Central memory CD8-positive, alpha-beta T cell (primary cell): ENCODE measurements at places on chromosomes 4 and X.

DNA sequence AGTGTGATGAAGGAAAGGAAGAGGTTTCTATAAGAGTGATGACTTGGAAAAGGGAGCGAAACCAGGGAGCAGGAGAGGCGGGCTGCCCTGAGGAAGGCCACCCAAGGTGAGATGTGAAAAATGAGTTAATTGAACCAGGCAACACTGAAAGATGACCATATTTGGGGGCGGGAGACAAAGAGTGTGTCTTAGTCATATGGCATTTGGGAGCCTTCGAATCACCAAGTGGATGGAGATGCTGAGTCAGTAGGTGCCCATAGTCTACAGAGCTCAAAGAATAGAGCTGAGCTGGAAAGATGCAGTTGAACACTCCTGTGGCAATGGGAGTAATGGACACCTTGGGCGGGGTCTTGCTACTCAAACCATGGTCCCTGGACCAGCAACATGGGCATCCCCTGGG lies 8.3 kb upstream of the TLR8 start:
- H3K36me3 ChIP-seq: no peaks in the 10 kb centered on the region
- no peak overlapping the region for H3K4me3 ChIP-seq
- no peaks in the 10 kb centered on the region for H3K27me3 ChIP-seq
- DNase-seq: no peak
- H3K4me1 ChIP-seq: peaks cover 8% of the 10 kb centered on the region

- no peaks in the 10 kb centered on the region for H3K4me1 ChIP-seq
- no peaks in the 10 kb centered on the region for H3K36me3 ChIP-seq
- H3K4me3 ChIP-seq: no peak overlapping the region
- peaks cover 19% of the 10 kb centered on the region for H3K27me3 ChIP-seq
- DNase-seq: no peak
Observed at GRCh38 chr4:16707874-16708273, 190.6 kb downstream of the LDB2 start.

GRCh38 chr4:178205826-178206225 lies 763.6 kb upstream of the AGA start:
- H3K27ac ChIP-seq: no peak overlapping the region
- no peaks in the 10 kb centered on the region for H3K36me3 ChIP-seq
- H3K27me3 ChIP-seq: no peaks in the 10 kb centered on the region
- DNase-seq: no peak
- H3K4me1 ChIP-seq: no peaks in the 10 kb centered on the region
- H3K4me3 ChIP-seq: no peak overlapping the region

DNA sequence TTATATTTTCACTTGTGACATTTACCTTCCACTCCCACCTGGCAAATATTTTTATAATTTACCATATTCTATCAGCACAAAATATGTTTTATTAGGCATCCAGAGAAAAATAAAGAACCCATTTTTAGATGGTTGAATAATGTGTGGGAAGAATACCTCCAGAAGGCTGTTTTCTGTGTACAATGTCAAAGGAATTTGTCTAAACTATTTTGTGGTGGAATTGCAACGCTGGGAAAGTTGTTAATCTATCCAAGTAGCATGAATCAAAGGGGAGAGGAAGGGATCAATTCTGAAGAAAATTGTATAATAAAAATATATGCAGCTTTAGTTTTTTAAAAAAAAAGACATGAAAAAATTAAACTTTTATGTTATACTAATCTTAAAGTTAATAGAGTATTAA lies 706.5 kb downstream of the FSTL5 start:
- H3K4me3 ChIP-seq: no peak overlapping the region
- H3K4me1 ChIP-seq: no peaks in the 10 kb centered on the region
- no peaks in the 10 kb centered on the region for H3K27me3 ChIP-seq
- H3K36me3 ChIP-seq: no peaks in the 10 kb centered on the region
- H3K27ac ChIP-seq: no peak overlapping the region

DNA sequence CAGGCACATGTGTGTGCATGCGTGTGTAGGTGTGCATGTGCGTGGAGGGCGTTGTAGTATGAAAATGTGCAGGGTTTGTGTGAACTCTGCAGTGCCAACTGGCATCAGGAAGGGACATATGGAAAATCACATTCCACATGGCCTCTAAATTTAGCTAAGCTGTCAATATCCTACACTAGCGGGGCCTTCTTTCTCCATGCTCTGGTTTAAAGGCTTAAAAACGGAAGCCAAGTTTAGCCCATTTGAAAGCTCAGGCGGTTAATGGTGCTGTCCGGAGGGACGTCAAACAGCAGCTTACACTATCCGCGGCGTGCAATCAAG lies 144.1 kb upstream of the NOCT start:
- H3K36me3 ChIP-seq: peaks cover 2% of the 10 kb centered on the region
- no peaks in the 10 kb centered on the region for H3K4me1 ChIP-seq
- H3K27me3 ChIP-seq: peaks cover 41% of the 10 kb centered on the region
- H3K27ac ChIP-seq: no peak overlapping the region

DNA sequence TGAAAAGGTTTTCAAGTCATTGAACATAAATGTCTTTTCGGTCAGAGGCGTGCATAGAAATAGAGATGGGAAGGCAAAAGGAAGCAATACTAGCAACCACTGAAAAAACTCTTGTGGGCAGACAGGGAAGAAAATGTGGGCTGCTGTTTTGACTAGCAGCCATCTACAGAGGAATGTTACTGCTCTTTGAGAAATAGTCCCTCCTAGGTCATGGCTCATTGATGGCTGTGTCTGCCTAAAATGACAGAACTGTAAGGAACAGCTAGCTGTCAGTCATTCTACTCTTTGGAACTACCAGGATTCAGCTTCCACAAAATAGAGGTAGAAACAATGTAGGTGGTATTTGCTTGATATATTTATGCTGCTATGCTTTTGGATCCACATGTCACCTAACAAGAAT lies 26.9 kb upstream of the TMPRSS11B start:
- no peak overlapping the region for H3K4me3 ChIP-seq
- H3K4me1 ChIP-seq: no peaks in the 10 kb centered on the region
- peaks cover 24% of the 10 kb centered on the region for H3K27me3 ChIP-seq
- peak overlapping the region; percentile 42 for H3K27ac ChIP-seq
- H3K36me3 ChIP-seq: peaks cover 2% of the 10 kb centered on the region

GRCh38 chr4:131566026-131566425 lies 1583.1 kb upstream of the PCDH10 start:
- H3K27ac ChIP-seq: no peak overlapping the region
- H3K36me3 ChIP-seq: no peaks in the 10 kb centered on the region

GRCh38 chr4:42234817-42235216 lies 82.4 kb upstream of the BEND4 start:
- H3K27ac ChIP-seq: no peak overlapping the region
- DNase-seq: no peak
- H3K4me3 ChIP-seq: no peak overlapping the region
- H3K4me1 ChIP-seq: no peaks in the 10 kb centered on the region
- H3K36me3 ChIP-seq: no peaks in the 10 kb centered on the region
- H3K27me3 ChIP-seq: no peaks in the 10 kb centered on the region

- H3K4me3 ChIP-seq: no peak overlapping the region
- H3K27me3 ChIP-seq: peaks cover 21% of the 10 kb centered on the region
Observed at GRCh38 chrX:9913146-9913433, 54.1 kb upstream of the CLDN34 start.

DNA sequence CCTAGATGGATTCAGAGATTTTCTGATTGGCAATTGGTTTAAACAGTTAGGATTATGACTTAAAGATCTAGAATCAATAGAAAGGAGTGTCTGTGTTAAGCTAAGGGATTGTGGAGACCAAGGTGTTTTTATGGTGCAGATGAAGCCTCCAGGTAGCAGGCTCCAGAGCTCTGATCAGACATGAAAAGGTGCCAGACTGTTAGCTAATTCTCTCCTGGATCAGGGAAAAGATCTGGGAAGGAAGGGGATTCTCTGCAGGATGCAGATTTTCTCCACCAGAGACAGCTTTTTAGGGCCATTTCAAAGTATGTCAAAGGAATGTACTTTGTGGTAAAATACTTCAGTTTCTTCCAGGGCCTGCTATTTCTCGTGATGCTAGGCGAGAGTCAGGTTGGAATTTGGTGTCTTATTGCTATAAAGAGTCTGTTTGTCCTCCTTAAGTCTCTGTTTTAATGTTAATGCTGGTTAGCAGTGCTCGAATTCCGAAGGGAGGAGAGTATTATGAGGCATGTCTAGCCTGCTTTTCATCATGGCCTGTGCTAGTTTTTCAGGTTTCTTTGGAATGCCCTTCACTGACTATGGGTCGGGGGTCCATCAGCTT lies 12.0 kb upstream of the GPR78 start:
- H3K36me3 ChIP-seq: no peaks in the 10 kb centered on the region
- H3K27ac ChIP-seq: no peak overlapping the region
- H3K4me1 ChIP-seq: no peaks in the 10 kb centered on the region
- no peak overlapping the region for H3K4me3 ChIP-seq
- DNase-seq: no peak
- H3K27me3 ChIP-seq: no peaks in the 10 kb centered on the region

GRCh38 chr4:2363951-2364653 lies 54.3 kb downstream of the ZFYVE28 start:
- H3K27ac ChIP-seq: peak overlapping the region; percentile 25
- H3K4me3 ChIP-seq: peak overlapping the region; percentile 75
- H3K4me1 ChIP-seq: peaks cover 19% of the 10 kb centered on the region
- no peaks in the 10 kb centered on the region for H3K27me3 ChIP-seq
- H3K36me3 ChIP-seq: peaks cover 2% of the 10 kb centered on the region

DNA sequence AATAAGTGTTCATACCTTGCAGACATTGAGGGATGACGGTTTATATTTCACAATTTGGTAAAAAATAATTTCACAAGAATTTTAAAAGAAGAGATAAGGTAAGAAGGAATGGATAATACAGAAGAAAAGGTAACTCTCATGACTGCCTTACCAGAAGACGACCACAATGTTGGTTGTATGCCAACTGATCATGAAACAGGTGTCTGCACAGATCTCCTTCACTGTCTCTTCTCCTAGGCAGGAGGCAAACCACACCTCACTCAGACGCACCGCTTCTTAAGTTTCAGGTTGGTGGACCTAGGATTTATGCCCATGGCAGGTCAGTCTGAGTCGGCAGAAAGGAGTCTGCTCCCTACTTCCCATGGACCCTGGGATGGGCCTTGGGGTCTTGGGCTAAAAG lies 177.2 kb downstream of the VSIG4 start:
- H3K4me1 ChIP-seq: peaks cover 8% of the 10 kb centered on the region
- H3K27ac ChIP-seq: no peak overlapping the region
- no peaks in the 10 kb centered on the region for H3K27me3 ChIP-seq
- no peak for DNase-seq

GRCh38 chr4:119041951-119042560 lies 93.6 kb upstream of the MYOZ2 start:
- H3K36me3 ChIP-seq: no peaks in the 10 kb centered on the region
- no peaks in the 10 kb centered on the region for H3K4me1 ChIP-seq
- no peak overlapping the region for H3K4me3 ChIP-seq
- DNase-seq: no peak
- H3K27me3 ChIP-seq: peaks cover 13% of the 10 kb centered on the region
- H3K27ac ChIP-seq: no peak overlapping the region

- peaks cover 28% of the 10 kb centered on the region for H3K4me1 ChIP-seq
- no peak overlapping the region for H3K4me3 ChIP-seq
- H3K27ac ChIP-seq: no peak overlapping the region
Observed at GRCh38 chr4:1843852-1844251, 12.1 kb downstream of the LETM1 start.

DNA sequence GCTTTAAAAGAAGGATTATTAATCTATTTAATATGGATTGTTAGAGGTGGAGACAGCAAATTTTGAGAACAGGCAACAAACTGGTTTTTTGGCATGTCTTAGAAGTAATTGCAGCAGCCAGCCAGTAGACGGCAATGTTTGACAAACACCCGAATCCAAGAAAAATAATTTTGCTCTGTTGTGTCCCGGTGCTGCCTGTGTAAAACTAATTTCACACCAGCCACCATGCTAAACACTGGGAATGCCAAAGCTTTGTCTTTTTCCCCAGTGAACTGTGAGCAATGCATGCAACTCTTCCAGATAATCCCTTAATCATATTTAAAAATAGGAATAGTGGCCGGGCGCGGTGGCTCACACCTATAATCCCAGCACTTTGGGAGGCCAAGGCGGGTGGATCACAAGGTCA lies 25.9 kb downstream of the SMIM31 start:
- no peak overlapping the region for H3K27ac ChIP-seq
- no peak for DNase-seq
- no peaks in the 10 kb centered on the region for H3K36me3 ChIP-seq

DNA sequence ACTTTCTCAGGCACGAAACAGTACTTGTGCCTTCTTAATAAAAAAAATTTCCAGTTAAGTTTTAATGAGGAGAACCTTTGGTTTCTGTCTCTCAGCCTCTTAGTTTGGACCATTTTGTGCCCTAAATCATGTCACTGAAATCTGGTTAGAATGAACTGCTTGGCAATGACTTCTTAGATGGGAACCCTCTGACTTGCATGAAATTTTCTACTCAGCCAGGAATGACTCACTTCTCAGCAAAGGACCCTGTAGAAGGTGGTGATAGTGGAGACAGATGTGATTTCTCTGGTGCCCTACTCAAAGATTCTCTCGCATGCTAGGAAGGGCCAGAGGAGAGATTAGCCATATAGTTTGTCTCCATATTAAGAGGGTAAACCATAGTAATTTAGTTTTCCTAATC lies 50.5 kb downstream of the RASL11B start:
- H3K4me3 ChIP-seq: no peak overlapping the region
- H3K27me3 ChIP-seq: no peaks in the 10 kb centered on the region
- H3K27ac ChIP-seq: no peak overlapping the region
- peaks cover 5% of the 10 kb centered on the region for H3K4me1 ChIP-seq
- no peak for DNase-seq
- H3K36me3 ChIP-seq: no peaks in the 10 kb centered on the region

DNA sequence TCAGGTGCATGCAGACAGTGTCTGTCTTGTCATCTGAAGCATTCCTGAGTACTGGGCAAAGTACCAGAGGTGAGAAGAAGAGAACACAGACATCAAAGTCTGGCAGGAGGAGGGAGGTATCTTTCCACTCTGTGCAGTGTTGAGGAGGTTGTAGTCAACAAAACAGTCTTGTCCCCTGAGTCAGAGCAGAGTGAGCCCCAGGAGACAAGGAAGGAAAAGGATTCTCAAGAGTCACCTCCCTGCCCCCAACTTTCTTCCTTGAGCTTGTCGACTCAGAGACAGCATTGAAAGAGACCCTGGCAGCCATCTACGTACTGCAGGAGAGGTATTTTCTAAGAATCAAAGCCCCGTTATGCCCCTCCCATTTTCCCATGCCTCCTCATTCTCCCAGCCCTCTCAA lies 4.4 kb upstream of the SRPX start:
- DNase-seq: no peak
- H3K4me3 ChIP-seq: no peak overlapping the region
- H3K4me1 ChIP-seq: no peaks in the 10 kb centered on the region
- peaks cover 24% of the 10 kb centered on the region for H3K27me3 ChIP-seq
- no peaks in the 10 kb centered on the region for H3K36me3 ChIP-seq
- H3K27ac ChIP-seq: no peak overlapping the region

- no peaks in the 10 kb centered on the region for H3K4me1 ChIP-seq
- no peak overlapping the region for H3K4me3 ChIP-seq
- no peak overlapping the region for H3K27ac ChIP-seq
- H3K36me3 ChIP-seq: no peaks in the 10 kb centered on the region
Observed at GRCh38 chr4:96134806-96135205, 294.9 kb downstream of the PDHA2 start.

- H3K4me1 ChIP-seq: no peaks in the 10 kb centered on the region
- H3K4me3 ChIP-seq: no peak overlapping the region
- no peaks in the 10 kb centered on the region for H3K27me3 ChIP-seq
- no peak for DNase-seq
- no peaks in the 10 kb centered on the region for H3K36me3 ChIP-seq
Observed at GRCh38 chrX:69189576-69190371, 24.5 kb upstream of the PJA1 start.

- H3K36me3 ChIP-seq: no peaks in the 10 kb centered on the region
- H3K27ac ChIP-seq: no peak overlapping the region
- H3K4me3 ChIP-seq: no peak overlapping the region
- H3K4me1 ChIP-seq: no peaks in the 10 kb centered on the region
- no peaks in the 10 kb centered on the region for H3K27me3 ChIP-seq
Observed at GRCh38 chr4:152032722-152033131, 271.9 kb upstream of the GATB start.
